ENCODE measurements at places on chromosomes 12 and 14.

DNA sequence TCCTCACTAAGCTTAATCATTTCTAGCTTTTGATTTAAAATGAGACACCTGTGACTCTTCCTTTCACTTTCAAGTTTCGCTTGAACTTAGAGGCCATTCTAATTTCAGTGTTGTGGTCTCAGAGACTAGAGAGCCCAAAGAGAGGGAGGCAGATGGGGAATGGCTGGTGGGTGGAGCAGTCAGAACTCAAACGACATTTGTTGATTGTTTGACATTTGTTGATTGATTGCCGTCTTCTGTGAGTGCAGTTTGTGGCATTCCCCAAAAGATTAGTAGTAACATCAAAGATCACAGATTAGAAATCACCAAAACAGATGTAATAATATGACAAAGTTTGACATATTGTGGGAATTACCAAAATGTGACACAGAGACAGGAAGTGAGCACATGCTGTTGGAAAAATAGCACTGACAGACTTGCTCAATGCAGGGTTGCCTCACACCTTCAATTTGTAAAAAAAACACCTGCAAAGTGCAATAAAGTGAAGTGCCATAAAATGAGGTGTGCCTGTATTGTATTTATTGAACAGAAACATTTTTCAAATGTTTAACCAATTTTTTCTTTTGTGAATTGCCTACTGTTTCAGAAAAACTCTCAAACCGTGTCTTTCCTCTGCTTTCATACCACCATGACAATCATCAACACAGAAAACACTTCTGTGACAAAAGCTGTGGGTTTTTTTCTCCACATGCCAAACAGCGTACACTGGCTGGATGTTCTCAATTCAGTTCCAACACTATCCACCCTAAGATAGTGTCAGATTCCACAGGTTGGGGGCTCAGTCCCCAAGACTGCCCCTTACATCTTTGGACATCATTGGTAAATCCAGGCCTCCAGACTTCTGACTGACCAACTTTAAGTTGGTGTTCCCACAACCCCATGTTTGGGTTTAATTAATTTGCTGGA is 376.3 kb upstream of the RGS6 start:
- DNase-seq: no peak

- no peak for DNase-seq
Measured at GRCh38 chr14:100320157-100320856, 2.8 kb upstream of the SLC25A47 start.

DNA sequence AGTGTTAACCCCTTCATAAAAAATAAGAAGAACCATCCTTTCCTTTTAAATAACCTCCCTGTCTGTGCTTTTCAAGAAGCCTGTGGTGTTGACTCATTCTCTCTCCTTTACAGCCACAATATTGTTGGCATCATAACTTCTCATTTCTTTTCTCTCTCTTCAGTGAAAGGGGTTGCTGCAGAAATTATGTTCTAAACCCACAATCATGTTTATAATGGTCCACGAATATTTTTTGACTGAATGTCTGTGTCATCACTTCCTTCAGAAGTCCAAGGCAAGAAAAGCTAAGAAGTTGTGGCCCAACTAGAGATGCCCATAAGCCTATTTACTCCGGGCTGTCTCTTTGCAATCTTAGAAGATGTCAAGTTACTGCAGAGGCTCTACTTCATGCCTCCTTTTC is 488.3 kb downstream of the APAF1 start:
- no peak for DNase-seq

DNA sequence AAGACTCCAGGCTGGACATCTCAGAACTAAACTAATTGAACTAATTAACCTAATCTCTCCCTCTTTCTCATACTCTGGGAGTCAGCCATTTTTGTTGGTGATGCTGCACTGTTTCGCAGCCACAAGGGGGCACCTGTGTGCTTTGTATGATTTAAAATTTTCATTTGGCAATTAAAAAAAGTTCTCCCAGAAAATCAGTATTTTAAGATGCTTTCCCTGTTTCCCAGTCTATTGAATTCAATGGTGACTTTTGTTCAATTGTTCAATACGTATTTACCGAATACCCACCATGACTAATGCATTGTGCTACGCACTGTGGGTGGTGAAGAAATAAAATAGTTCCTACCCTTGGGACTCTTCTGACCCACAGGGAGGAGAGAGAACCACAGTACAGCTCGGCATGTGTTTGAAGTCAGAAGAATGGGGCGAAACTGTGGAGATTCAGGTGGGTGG is 63.7 kb downstream of the ZNF664 start:
- DNase-seq: no peak

DNA sequence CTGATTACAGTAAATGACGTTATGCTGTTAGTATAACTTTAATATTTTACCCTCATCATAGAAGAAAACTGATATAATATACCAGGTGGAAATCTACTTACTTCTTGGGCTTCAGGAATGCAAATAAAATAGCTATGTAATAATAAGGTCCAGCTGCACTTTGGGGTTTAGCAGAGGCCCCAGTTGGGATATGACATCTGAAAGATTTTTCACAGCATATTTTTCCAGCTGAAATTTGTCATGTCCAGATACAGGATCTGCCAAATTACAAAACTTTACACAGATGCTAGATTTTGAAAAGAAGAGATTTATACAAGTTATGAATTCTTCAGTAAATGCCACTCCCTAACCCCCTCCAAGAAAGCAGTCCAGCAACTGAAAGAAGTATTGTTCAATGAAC is 29.2 kb upstream of the DCN start:
- no peak for DNase-seq

- DNase-seq: no peak
Measured at GRCh38 chr12:50569321-50569720, 64.5 kb downstream of the DIP2B start.

DNA sequence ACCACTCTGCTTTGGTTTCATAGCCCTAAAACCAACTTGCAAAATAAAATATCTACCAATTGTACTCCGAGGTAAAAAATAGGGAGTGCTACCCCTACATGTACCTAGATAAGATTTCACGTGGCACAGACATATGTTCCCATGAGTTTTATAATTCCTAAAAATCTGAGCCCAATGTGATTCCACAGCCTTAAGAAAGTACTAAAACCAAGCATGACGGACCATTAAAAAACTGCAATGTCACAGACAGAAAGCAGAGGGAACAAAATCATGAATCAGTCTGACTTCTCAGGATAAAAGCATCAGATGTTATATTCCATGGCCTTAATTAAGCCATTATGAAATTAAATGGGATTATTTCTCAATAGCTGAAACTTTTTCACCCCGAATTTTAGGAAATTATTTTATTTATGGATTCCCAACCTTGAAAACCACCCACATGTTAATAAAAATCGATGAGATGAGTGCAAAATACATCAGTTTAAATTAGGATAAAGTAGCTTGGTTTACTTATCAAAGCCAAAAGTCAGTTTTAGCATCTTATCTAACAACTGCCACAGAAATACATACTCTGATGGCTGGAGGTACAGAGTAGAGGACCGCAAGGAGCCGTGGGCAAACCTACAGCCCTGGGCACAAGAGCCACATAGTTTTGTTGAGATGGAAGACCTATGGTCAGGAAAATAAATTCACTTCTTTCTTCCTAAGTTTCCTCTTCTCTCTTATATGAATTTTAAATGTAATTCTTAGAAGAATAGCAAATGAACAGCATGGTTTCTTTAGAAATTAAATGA is 4.5 kb downstream of the ITPR2 start:
- no peak for DNase-seq

GRCh38 chr14:68450391-68451120 is 342.3 kb downstream of the ZFP36L1 start:
- DNase-seq: no peak

DNA sequence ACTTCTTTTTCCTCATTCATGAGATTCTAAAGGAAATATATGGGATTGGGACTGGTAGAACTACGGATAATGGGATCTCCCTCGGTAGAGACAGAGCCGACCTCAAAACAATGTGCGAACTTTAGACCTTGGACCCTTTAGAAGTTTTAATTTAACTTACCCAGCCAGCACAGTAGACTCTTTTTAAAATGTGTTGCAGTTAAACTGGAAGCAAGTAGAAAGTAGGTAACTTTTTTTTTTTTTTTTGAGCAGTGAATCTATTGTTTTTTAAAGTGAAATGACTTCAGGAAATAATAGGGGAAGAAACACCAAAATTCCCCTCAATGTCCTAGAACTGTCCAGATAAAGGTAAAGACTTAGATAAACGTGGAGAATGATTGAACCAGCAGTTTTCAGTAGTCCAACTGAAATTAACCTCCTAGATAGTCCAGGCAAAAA is 1.1 kb upstream of the ATXN2 start:
- DNase-seq: no peak

DNA sequence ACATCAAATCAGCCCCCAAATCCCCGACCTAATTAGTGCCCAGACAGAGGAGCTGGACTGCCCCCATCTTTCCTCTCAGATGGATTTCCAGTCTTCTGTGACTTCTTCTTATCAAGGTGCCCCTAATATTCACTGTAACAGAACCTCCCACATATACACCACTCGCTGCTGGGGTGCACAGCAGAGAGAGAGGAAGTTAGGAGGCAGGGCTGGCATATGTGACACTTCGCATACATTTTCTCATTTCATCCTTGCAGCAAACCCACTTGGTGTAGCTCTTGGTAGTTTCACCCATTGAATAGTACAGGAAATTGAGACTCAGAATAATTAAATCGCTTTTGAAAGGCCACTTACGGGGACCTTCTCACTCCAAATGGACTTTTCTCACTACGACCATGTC is 56.5 kb upstream of the CCND2 start:
- DNase-seq: no peak

DNA sequence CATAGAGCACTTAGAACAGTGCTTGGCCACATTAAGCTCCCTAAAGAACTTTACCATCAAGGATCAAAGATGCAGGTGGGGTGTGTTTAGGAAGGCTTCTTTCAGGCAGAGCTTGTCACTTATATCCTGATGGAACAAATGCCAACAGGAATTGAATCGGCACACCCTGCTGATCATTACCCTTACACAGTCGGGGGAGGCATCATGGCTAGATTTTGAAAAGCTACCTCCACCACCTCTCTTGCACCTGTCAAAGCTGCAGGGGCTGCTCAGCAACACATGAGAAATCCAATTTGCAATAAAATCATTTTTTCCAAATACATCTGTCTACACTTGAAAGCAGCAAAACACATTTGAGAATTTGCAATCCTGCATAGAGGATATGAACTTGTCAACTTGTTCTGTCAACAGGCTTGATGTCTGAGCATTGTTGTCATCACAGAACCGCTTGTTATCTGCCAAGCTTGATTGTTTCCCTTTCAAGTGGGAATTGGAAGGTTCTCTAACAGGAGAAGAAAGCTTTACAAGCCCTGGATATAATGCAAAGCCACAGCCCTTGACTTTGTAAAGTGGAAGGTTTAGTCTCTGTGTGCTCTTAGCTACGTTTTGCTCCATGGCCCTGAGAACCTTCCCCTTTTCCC is 24.6 kb upstream of the TRIM9 start:
- DNase-seq: no peak

GRCh38 chr14:81474148-81474492 is 59.5 kb downstream of the SEL1L start:
- DNase-seq: no peak

- no peak for DNase-seq
Measured at GRCh38 chr14:65920996-65921395, 508.5 kb downstream of the FUT8 start.

GRCh38 chr12:95848575-95849388 is 10.0 kb upstream of the SNRPF start:
- no peak for DNase-seq

GRCh38 chr14:90426663-90427062 is 29.8 kb downstream of the CALM1 start:
- peak; percentile 73 for DNase-seq

DNA sequence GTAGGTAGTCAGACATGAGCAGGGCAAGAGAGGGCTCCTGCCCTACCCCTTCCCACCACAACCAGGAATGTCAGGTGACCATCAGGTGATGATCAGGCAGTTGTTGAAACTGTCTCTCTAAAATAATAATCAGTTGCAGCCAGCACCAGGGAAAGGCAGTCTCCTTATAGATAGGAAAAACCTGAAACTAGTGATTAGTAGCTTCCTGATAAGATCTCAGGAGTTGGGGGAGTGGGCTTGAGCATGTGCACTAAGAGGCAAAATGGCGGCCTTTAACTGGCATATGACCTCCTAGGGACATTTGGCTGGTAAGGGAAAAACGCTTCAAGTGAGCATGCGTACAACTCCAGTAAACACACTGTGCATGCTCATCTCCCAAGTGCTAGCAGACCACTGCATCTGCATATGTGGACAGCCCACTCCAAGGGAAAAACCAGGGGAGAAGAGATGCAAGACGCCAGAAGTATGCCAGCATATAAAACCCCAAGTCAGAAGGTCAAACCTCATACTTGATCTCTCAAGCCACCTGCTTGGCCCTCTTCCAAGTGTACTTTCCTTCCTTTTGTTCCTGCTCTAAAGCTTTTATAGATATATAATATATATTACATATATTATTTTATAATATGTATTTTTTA is 37.1 kb downstream of the TGFB3 start:
- DNase-seq: no peak

DNA sequence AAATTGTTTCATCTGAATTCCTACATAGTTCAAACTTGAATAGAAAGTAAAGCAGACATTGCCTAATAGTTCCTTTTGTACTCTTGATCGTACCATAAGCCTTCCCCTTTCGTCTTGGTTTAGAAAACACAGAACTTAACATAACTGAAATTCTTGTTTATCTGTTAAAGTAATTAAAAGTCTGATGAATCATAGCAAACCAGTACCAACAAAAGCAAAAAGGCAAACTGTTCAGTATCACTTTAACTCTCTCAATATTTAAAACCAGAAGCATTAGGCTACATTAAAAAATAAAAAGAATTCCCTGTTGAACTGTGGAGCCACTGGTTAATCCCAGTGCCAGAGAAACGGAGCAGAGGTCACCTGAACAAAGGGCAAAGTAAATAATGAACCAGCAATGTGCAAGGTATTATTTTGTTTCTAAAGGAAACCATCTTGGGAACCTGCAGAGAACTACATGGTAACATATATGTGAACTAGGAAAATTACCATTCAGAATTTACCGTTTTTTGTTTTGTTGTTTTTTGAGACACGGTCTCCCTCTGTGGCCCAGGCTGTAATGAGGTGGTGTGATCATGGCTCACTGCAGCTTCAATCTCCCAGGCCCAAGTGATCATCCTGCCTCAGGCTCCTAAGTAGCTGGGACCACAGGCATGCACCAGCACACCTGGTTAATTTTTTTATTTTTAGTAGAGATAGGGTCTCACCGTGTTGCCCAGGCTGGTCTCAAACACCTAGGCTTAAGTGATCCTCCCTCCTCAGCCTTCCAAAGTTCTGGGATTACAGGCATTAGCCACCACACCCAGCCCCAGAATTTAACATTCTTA is 17.1 kb upstream of the HIGD1C start:
- no peak for DNase-seq

GRCh38 chr14:87407344-87407743 is 585.6 kb downstream of the GALC start:
- no peak for DNase-seq

DNA sequence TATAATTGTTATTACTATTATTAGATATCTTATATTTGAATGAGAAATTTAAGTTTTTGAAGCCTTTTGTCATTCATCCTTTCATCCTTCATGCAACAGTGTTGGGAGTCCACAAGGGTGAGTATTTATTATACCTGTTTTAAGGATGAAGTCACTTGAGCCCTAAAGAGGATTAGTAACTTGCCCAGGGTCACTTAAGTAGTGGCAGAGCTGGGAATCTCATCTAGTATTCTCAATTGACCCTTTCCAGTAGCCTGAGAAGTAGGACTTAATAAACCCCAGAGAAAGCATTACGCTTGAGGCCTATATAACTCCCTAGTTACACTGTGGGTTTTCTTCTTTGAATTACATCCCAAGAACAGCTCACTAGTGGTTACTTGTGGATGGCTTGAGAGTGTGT is 119.8 kb downstream of the SRGAP1 start:
- DNase-seq: no peak

- DNase-seq: no peak
Measured at GRCh38 chr12:114450515-114451300, 44.8 kb upstream of the TBX5 start.
